Thyroid gland (tissue), 4 donors: ENCODE measurements at places on chromosomes 5 and 9.
A peak's percentile ranks its signal among the peaks of the same experiment; 100 is the strongest.

GRCh38 chr9:35070823-35071813, 1.3 kb downstream of the VCP start:
- H3K4me1 ChIP-seq: peaks cover 32% of the 10 kb centered on the region
- H3K4me3 ChIP-seq: peak overlapping the region; percentile 82
- DNase-seq: peak; percentile 48

GRCh38 chr5:37810311-37810710, 29.5 kb downstream of the GDNF start:
- H3K4me3 ChIP-seq: no peak overlapping the region
- no peaks in the 10 kb centered on the region for H3K27me3 ChIP-seq
- no peak for DNase-seq

GRCh38 chr9:97647996-97648395, 14.4 kb downstream of the NCBP1 start:
- H3K4me1 ChIP-seq: no peaks in the 10 kb centered on the region
- no peak overlapping the region for H3K27ac ChIP-seq
- no peak for DNase-seq
- no peaks in the 10 kb centered on the region for H3K27me3 ChIP-seq
- H3K4me3 ChIP-seq: no peak overlapping the region

DNA sequence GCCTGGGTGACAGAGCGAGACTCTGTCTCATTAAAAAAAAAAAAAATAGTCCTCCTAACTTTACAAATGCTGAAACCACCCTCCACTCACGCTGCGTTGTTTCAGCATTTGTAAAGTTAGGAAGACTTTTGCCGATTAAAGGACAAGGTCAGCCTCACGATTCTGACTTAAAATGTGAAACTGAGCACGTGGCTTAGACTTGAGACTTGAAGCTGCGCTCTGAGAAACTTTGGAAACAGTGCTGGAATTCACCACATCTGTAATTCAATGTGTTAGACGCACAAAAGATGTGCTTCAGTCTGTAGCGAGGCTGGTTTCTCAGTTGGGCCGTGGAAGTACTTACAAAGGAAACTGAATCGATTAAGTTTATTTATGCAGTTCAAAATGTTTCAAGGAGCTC, 25.0 kb upstream of the LAMC3 start:
- no peak overlapping the region for H3K27ac ChIP-seq
- no peaks in the 10 kb centered on the region for H3K27me3 ChIP-seq
- no peak for DNase-seq
- H3K4me1 ChIP-seq: no peaks in the 10 kb centered on the region
- H3K36me3 ChIP-seq: no peaks in the 10 kb centered on the region
- H3K4me3 ChIP-seq: no peak overlapping the region

- H3K4me3 ChIP-seq: no peak overlapping the region
- H3K36me3 ChIP-seq: no peaks in the 10 kb centered on the region
- H3K27ac ChIP-seq: no peak overlapping the region
- no peaks in the 10 kb centered on the region for H3K4me1 ChIP-seq
These were observed 73.7 kb downstream of the PCDH1 start for GRCh38 chr5:141804475-141804874.

DNA sequence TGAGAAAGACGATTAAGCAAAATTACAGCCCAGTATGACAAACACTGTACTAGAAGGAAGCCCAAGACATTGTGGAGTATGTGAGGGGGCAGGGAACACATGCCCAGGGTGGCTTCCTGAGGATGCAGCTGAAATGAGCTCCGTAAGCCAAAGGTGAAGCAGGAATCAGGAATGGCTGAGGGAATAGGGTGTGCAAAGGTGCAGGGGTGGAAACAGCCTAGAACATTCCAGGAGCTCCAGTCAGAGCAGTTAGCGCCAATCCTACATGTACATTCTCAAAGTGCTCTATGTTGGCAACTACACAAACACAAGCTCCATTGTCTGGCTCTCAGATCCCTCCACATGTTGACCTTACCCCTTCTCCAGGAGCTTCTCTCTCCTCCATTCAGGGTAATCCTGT, 257.9 kb downstream of the MAN2A1 start:
- no peak overlapping the region for H3K4me3 ChIP-seq
- no peaks in the 10 kb centered on the region for H3K36me3 ChIP-seq
- no peak overlapping the region for H3K27ac ChIP-seq
- DNase-seq: no peak

- no peaks in the 10 kb centered on the region for H3K27me3 ChIP-seq
- no peak overlapping the region for H3K27ac ChIP-seq
- no peak overlapping the region for H3K4me3 ChIP-seq
- no peak for DNase-seq
These were observed 626.7 kb upstream of the ADAMTS16 start for GRCh38 chr5:4513381-4513780.

GRCh38 chr9:94908011-94908563, 181.6 kb downstream of the AOPEP start:
- H3K4me3 ChIP-seq: no peak overlapping the region
- H3K36me3 ChIP-seq: no peaks in the 10 kb centered on the region
- H3K27me3 ChIP-seq: no peaks in the 10 kb centered on the region
- peaks cover 14% of the 10 kb centered on the region for H3K4me1 ChIP-seq
- no peak overlapping the region for H3K27ac ChIP-seq
- DNase-seq: no peak

- peaks cover 15% of the 10 kb centered on the region for H3K4me1 ChIP-seq
- H3K36me3 ChIP-seq: no peaks in the 10 kb centered on the region
- H3K4me3 ChIP-seq: no peak overlapping the region
- H3K27ac ChIP-seq: no peak overlapping the region
- DNase-seq: no peak
- H3K27me3 ChIP-seq: no peaks in the 10 kb centered on the region
These were observed 3.8 kb downstream of the MED27 start for GRCh38 chr9:132075853-132076252.

- no peaks in the 10 kb centered on the region for H3K4me1 ChIP-seq
- H3K36me3 ChIP-seq: no peaks in the 10 kb centered on the region
- no peak overlapping the region for H3K27ac ChIP-seq
- no peak overlapping the region for H3K4me3 ChIP-seq
These were observed 4.1 kb upstream of the CEP120 start for GRCh38 chr5:123427281-123427680.

GRCh38 chr5:131252824-131253171, 11.1 kb upstream of the CDC42SE2 start:
- H3K27ac ChIP-seq: no peak overlapping the region
- H3K4me3 ChIP-seq: no peak overlapping the region
- H3K36me3 ChIP-seq: no peaks in the 10 kb centered on the region
- no peaks in the 10 kb centered on the region for H3K4me1 ChIP-seq
- no peaks in the 10 kb centered on the region for H3K27me3 ChIP-seq

DNA sequence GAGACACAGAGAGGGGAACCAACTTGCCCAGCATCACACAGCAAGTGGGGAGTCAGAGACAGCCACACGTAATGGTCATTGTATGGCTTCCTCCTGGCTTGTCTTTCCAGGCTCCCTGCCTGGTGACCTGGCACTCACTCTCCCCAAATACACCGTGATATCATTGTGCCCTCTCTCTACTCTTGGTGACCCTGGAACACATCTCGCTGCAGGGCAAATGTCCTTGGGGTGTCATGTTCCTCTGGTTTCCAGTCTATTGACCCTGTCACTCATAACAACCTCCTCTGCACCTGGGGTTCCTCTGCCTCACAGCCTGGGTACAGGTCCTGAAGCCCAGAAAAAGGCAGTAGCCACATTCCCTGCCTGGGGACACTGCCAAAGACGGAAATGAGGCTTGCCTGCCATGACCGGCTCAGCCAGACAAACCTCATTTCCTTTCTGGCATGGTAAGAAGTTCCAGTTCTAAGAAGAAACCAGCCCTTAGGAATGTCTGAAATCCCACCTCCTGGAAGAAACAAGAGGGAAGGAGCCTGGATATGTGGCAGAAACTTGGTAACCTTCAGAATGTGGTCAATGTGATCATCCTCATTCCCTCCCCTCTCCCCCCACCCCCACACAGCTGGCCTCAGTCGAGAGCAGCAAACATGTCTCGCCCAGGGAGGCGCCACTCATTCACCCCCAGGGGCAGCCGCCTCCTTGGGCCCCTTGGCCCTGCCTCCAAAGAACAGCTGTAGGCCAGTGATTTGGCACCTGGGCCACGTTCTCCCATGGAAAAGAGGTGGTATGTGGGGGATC, 30.6 kb upstream of the SMU1 start:
- no peaks in the 10 kb centered on the region for H3K27me3 ChIP-seq
- peak overlapping the region; percentile 61 for H3K27ac ChIP-seq
- H3K4me1 ChIP-seq: peaks cover 34% of the 10 kb centered on the region
- DNase-seq: peak; percentile 51

GRCh38 chr5:36680066-36680465, 73.7 kb downstream of the SLC1A3 start:
- H3K4me3 ChIP-seq: no peak overlapping the region
- DNase-seq: peak; percentile 13
- no peaks in the 10 kb centered on the region for H3K36me3 ChIP-seq
- H3K27ac ChIP-seq: no peak overlapping the region
- no peaks in the 10 kb centered on the region for H3K4me1 ChIP-seq

GRCh38 chr5:180910735-180911134, 11.8 kb downstream of the BTNL8 start:
- no peak overlapping the region for H3K4me3 ChIP-seq
- H3K27me3 ChIP-seq: no peaks in the 10 kb centered on the region
- H3K27ac ChIP-seq: no peak overlapping the region
- no peaks in the 10 kb centered on the region for H3K36me3 ChIP-seq
- DNase-seq: no peak
- peaks cover 11% of the 10 kb centered on the region for H3K4me1 ChIP-seq

DNA sequence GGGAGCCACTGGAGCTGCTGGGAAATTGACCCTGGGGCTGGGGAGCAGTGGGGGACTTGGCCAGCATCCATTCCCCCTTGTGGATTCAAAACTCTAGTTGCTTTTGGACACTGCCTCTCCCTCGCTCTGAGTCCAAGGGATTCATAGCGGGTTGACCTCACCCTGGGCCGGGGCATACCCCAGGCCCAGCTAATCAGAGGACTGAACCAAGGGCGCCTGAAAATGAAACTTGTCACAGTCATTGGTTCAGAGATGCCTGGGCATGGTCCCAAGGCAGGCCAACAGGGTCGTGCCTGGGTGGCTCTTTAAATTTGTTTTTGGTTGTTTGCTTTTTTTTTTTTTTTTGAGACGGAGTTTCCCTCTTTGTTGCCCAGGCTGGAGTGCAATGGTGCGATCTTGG, 22.6 kb downstream of the STK10 start:
- H3K36me3 ChIP-seq: no peaks in the 10 kb centered on the region
- H3K27ac ChIP-seq: no peak overlapping the region
- H3K27me3 ChIP-seq: no peaks in the 10 kb centered on the region
- no peaks in the 10 kb centered on the region for H3K4me1 ChIP-seq

- H3K27ac ChIP-seq: no peak overlapping the region
- H3K36me3 ChIP-seq: no peaks in the 10 kb centered on the region
- no peaks in the 10 kb centered on the region for H3K27me3 ChIP-seq
- no peak overlapping the region for H3K4me3 ChIP-seq
- no peak for DNase-seq
These were observed 456.3 kb upstream of the WWC1 start for GRCh38 chr5:167835146-167835545.

- H3K4me3 ChIP-seq: no peak overlapping the region
- peak overlapping the region; percentile 29 for H3K27ac ChIP-seq
- peak; percentile 7 for DNase-seq
- no peaks in the 10 kb centered on the region for H3K36me3 ChIP-seq
- peaks cover 18% of the 10 kb centered on the region for H3K4me1 ChIP-seq
These were observed 5.7 kb downstream of the WDR41 start for GRCh38 chr5:77486344-77486962.

- H3K27ac ChIP-seq: peak overlapping the region; percentile 3
- no peaks in the 10 kb centered on the region for H3K36me3 ChIP-seq
- H3K27me3 ChIP-seq: no peaks in the 10 kb centered on the region
- no peak for DNase-seq
- H3K4me1 ChIP-seq: peaks cover 29% of the 10 kb centered on the region
These were observed 8.3 kb upstream of the TGFBI start for GRCh38 chr5:136020383-136021015.

DNA sequence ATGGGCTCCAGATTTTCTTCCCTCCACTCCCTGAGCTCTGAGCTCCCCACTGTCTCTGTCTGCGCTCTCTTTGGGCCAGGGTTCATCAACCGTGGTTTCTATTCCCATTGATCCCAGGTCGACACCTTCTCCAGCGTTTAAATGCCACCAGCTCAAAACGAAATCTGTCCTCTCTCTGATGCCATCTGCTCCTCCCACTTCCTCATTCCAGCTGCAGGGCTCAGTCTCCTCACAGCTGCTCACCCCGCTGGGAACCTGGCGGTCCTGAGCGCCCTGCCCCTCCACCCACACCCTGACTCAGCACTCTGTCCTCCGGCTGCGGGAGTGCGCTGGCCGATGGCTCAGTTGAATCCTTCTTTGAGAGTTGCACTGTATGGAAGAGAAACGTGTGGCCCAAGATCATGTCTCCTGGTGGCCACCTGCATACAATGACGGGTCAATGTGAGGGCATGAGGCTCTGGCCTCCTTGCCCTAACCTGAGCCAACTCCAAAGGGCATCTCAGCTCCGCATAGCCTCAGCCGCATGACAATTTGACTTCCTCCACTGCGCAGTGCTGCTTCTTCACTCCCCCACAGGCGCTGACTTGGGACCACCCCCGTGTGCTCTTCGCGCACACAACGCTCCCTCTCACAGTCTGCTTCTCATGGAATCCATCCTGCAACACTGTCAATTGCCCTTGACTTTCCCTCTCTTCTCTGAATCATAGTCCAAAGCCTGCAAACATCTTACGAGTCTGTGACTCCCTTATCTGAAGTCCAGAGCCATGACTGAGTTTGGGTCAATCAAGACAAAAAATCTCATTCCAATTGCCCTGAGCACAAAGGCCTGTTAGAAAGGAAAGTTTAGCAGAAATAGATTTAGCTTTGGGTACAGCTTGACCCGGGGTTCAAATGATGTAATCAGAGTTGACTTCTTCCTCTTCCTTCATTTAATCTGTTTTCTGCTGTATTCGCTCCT, 82.4 kb downstream of the PTCH1 start:
- no peak overlapping the region for H3K27ac ChIP-seq
- no peaks in the 10 kb centered on the region for H3K4me1 ChIP-seq
- no peak for DNase-seq
- H3K27me3 ChIP-seq: no peaks in the 10 kb centered on the region
- no peak overlapping the region for H3K4me3 ChIP-seq

- H3K4me3 ChIP-seq: no peak overlapping the region
- no peaks in the 10 kb centered on the region for H3K36me3 ChIP-seq
- H3K4me1 ChIP-seq: peaks cover 7% of the 10 kb centered on the region
- no peaks in the 10 kb centered on the region for H3K27me3 ChIP-seq
- DNase-seq: peak; percentile 87
- no peak overlapping the region for H3K27ac ChIP-seq
These were observed 12.9 kb downstream of the GLDC start for GRCh38 chr9:6632516-6633183.

DNA sequence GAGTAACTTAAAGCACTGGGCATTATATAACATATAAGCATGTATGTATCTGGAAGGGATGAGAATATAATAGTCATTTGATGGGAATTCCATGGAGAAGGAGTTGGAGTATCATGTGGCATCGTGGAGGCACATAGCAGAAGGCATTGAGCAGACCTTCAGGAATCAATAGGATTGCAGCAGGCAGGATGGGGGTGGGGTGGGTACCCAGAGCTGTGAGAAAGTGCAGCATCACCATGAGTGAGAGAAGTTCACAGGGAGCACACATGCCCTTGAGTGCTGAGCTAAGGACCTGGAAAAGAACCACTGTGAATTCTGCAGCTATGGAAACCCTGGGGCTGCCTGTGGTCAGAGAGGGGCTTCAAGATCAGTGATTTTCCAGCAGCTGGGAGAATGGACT, 57.3 kb downstream of the MED10 start:
- H3K36me3 ChIP-seq: no peaks in the 10 kb centered on the region
- H3K4me3 ChIP-seq: no peak overlapping the region
- no peak overlapping the region for H3K27ac ChIP-seq
- no peaks in the 10 kb centered on the region for H3K4me1 ChIP-seq
